ENCODE measurements at places on chromosomes 4 and X.

DNA sequence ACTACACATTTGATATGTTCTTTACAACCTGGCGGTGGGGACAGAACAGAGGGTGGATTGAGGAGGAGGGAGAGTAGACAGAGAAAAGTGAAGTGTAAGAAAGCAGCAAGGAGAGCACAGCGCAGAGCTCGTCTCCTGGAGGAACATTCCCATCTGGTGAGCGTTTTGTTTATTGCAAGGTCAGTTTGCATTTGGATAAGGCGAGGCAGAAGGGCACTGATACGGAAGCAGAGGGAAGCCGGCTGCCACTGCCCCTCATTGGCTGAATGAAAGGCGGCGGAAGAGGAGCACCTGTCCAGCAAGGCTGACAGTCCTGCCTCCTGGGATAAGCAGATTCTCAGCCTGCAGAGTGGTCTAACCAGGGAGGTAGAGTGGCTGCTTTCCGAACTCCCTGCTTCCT is 83.2 kb downstream of the GPR143 start:
- DNase-seq = no peak

DNA sequence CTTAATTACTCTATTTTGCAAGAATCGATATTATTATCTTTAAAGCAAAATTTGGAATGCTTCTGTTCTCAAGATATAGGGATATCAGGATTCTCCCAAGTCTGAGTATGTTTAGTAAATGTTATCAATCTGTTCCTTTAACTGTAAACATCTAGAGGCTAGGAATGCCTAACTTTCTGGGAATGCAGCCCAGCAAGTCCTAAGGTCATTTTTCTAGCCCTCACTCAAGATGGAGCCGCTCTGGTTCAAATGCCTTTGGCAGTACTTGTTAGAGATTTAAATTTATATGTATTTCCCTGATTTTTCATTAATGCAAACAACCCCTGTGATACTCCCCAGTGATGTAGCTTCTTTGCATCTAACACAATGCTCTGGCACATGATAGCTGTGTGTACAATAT is 623.8 kb upstream of the LCORL start:
- no peak for DNase-seq

- DNase-seq = no peak
Observed at GRCh38 chr4:732911-733630, 27.4 kb downstream of the PCGF3 start.

GRCh38 chrX:11893933-11894710 is 136.1 kb downstream of the MSL3 start:
- peak; percentile 60 for DNase-seq

GRCh38 chr4:57612279-57612678 is 502.1 kb upstream of the IGFBP7 start:
- DNase-seq = no peak

- no peak for DNase-seq
Observed at GRCh38 chr4:185323606-185324005, 72.1 kb downstream of the LRP2BP start.

DNA sequence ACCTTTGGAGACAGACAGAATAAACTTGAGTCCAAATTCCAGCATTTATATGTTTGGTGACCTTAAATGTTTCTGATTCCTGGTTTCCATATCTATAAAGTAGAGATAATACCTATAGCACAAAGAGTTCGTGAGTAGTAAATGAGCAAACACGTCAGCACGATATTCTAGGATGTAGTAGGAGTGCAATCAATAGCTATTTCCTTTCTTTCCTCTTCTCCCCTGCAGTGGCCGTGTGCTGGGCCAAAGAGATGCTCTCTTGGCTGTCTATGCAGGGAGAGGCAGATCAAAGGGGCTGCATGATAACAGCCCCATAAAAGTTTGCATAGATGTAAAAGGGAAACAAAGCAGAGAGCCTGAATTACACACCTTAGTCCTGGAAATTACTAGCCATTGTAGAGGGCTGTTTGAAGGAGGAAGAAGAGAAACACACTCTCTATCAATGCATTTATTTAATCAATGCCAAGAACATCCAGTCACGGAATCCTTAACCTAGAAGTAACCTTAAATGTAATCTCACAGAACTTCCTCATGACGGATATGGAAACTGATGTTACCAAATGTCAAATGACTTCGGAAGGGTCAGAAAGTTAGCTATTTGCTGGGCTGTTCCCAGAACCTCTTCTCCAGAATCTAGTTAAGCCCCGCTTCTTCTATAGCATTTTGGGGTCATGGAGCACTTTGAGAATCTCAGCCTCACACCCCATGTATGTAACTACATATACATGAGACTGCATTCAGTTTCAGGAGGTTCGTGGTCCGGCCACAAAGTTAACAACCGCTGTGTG is 35.5 kb upstream of the PLAC8 start:
- DNase-seq = no peak

- DNase-seq = peak; percentile 49
Observed at GRCh38 chrX:95764972-95765451, 919.6 kb upstream of the DIAPH2 start.

DNA sequence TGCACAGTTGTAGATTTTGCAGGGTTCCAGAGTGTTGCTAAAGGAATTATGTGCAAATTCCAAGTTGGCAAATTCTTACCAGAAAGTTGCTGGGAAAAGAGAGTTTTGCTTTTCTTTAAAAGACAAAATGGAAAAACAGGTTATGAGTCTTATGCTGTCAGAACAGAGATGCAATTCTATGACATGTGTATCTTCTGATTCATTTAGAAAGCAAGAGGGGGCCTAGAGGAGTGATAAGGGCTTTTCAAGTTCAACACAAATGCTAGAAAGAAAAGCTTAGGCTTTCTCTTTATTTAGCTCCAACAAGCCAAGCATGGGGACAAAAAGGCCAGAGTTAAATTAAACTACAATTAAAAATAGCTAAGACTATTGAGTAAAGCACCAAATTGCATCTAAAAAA is 72.4 kb upstream of the GATB start:
- no peak for DNase-seq

- no peak for DNase-seq
Observed at GRCh38 chrX:47321823-47322371, 48.5 kb upstream of the ZNF157 start.

GRCh38 chr4:78022517-78022916 is 34.6 kb upstream of the FRAS1 start:
- no peak for DNase-seq

DNA sequence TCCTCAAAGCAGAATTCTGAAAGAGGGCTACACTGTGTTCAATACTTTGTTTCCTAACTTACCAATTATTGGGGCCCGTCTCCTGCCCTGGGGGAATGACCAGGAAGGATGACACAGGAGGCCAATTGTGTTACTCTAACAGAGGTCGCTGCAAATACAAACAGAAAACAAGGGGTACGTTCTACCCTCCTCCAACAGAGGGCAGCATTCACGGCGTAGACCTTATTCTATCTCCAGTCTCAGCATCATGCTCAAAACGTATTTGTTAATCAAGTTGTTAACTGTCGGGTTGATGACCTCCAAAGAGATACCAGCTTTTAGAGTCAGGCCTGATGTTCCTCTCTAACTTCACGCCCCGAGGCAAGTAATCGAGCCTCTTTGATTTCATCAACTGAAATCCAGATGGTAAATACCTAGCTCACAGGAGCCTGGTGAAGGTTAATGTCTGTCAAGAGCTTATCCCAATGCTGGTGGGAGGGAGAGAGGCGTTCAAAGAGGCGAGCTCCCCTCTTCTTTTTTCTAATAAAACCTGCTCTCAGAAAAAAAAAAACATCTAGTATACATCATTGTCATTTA is 181.0 kb upstream of the KCNIP4 start:
- peak; percentile 57 for DNase-seq

DNA sequence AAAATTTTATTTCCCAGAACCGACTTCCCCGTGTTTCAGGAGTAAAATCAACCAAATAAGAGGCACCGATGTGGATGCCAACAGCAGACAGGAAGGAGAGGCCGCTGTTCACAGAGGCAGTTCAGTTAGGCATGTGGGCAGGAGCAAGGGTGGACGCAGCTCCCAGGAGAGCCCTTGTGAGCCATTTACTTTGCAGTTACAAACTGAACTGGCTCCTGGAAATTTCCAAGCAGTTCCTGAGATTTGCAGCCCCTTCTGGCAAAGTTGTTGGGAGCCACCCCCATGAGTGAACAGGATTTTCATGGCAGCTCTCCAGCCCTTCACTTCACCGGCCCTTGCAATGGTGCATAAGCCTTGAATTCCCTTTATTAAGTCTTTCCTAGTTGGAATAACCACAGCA is 189.1 kb downstream of the AFAP1 start:
- DNase-seq = no peak

GRCh38 chrX:96379951-96380350 is 304.7 kb upstream of the DIAPH2 start:
- DNase-seq = no peak

DNA sequence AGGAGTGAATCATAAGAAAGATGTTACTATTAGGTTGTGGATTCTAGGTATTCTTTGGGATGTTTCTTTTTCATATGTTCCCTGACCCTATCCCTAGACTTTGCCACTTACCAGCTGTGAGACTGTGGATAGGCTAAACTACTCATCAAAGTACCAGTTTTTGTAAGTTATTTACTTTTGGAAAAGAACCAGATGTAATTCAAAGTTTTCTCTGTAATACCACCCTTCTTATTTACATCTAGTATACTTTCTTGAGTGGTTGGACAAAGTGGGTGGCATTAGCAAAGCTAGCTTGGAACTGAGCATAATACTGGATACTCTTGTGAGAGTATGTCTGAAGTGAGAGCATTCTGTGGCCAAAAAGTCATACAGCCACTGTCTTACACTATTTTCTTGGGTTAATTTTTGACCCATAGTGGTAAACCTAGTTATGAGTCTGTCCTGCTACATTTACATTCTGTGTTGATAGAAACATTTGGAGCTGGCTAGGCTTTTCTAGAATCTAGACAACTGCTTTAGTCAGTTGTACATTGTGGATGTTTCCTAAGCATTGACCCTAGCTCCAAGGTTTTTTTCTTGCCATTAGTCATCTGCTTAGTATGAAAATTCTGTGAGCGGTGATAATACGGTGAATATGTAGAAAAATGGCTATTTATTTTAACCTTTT is 41.7 kb downstream of the KDM6A start:
- DNase-seq = peak; percentile 24

- no peak for DNase-seq
Observed at GRCh38 chr4:38178392-38178995, 218.3 kb downstream of the PTTG2 start.

DNA sequence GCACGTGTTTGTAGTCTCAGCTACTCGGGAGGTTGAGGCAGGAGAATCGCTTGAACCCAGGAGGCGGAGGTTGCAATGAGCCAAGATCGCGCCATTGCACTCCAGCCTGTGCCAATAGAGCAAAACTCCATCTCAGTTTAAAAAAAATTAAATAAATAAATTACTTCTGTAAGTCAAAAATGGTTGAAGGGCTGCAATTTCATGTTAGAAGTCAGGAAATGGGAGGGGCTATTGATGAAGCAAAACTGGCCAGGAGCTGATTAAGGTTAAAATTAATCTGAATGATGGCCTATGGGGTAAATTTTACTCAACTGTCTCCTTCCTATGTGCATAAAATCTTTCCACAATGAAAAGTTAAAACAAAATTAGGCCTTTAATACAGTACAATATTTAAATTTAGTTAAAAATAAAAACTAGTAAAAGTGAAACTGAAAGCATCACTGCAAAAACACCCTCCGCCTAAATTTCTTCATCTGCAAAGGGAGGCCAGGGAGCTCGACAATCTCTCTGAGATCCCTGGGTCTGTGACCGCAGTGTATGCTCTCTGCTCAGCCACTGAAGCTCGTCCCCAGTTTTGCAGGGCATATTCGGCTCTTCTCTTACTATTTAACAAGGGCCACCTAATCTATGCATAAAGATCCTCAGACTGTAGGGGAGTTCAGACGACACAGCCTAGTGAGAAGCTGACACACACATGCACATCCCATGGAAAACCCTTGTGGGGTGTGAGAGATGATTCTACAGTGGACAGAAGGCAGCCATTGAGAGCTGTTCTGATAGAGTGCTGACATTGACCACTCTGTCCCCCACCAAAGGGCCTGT is 57.2 kb downstream of the IRF2 start:
- DNase-seq = no peak

DNA sequence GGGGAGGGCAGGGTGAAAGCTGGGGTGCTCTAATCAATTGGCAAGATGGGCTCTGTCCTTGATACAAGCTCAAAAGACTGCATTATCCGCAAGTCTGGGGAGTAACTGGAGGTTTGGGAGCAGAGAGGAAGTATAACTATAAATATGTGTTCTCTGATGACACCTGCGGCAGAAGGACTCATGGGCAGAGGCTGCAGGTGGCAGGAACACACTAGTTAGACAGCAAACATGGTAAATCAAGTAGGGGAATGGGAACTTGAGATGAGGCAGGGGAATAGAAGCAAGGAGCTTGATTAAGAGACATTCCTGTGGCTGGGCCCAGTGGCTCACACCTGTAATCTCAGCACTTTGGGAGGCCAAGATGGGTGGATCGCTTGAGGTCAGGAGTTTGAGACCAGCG is 30.3 kb downstream of the SH3KBP1 start:
- DNase-seq = no peak

DNA sequence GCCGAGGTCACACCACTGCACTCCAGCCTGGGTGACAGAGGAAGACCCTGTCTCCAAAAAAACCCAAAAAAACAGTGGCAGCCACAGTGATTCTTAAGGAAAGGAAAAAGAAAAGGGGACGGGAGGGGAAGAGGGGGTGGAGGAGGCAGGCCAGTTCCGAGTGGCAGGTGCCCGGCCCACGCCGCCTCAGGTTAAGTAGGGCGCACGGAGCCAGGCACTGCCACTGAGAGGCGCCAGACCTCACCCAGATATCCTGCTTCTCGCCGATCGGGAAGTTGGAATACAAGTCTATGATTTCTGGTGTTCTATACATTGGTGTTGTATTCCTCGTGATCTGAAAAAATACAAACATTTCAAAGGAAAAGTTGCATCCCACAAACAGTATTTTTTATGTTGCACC is 35.9 kb downstream of the GAK start:
- no peak for DNase-seq

GRCh38 chrX:20348139-20348538 is 81.4 kb upstream of the RPS6KA3 start:
- no peak for DNase-seq

GRCh38 chrX:139196890-139197289 is 333.6 kb upstream of the F9 start:
- DNase-seq = no peak

- DNase-seq = peak; percentile 17
Observed at GRCh38 chr4:6257247-6258025, 12.2 kb upstream of the WFS1 start.

- DNase-seq = no peak
Observed at GRCh38 chrX:21176921-21177571, 197.2 kb upstream of the CNKSR2 start.

DNA sequence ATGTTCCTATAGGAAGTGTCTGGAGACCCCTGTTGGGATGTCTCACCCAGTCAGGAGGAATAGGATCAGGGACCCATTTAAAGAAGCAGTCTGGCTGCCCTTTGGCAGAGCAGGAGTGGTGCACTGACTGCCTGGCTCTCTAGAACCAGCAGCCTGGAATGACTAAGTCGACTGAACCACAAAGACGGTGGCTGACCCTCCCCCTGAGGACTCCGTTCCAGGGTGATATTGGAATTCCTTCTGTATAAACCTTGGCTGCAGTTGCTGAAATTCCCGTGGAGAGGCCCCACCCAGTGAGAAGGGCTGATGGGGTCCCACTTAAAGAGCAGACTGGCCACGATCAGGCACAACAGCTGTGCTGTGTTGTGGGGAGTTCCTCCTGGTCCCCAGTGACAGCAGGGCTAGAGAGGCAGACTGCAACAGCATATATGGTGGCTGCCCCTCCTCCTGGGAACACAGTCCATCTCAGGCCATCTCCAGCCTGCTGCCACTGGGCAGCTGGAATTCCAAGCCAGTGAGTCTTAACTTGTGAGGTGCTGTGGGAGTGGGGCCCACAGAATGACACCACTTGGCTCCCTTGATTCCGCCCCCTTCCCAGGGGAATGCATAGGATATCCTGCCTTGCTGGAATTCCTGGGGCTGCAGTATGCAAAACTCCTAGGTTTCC is 41.8 kb upstream of the RLIM start:
- DNase-seq = no peak

Data from epithelial cell of esophagus (primary cell).